Neural progenitor cell (in vitro differentiated cells): ENCODE measurements at places on chromosomes 16 and 17. TPM values are rescaled to one million over a fixed set of nuclear protein-coding genes. Genes with fewer than 3 reads are reported as not detected.

CLEC18B gene
- total RNA-seq: 3.4 and 5.0 TPM in 2 replicates

TRAPPC1 gene
- 9.8 and 30.9 TPM in 2 replicates for total RNA-seq

PLEKHG4 gene
- total RNA-seq: 4.0 and 6.2 TPM in 2 replicates

ZNF205 gene
- total RNA-seq: 5.4 and 19.6 TPM in 2 replicates

ACBD4 gene
- total RNA-seq: 6.8 and 17.3 TPM in 2 replicates

USP36 gene
- total RNA-seq: 16.6 and 20.4 TPM in 2 replicates

MYH8 gene
- total RNA-seq: not detected in 2 replicates

TNFSF13 gene
- 0.37 TPM in 1 of 2 replicates, not detected in the other for total RNA-seq

EVI2B gene
- total RNA-seq: not detected in 2 replicates

AATK gene
- 0.32 and 4.4 TPM in 2 replicates for total RNA-seq

KRTAP2-1 gene
- not detected in 2 replicates for total RNA-seq

ZNF385C gene
- 5.0 and 7.5 TPM in 2 replicates for total RNA-seq

CASKIN1 gene
- total RNA-seq: 1.6 and 9.0 TPM in 2 replicates

KLHL11 gene
- 28.5 and 33.3 TPM in 2 replicates for total RNA-seq

KRTAP2-3 gene
- total RNA-seq: not detected in 2 replicates

KRT10 gene
- 7.5 and 19.3 TPM in 2 replicates for total RNA-seq

PABPN1L gene
- not detected in 2 replicates for total RNA-seq

CCR7 gene
- total RNA-seq: 0.37 TPM in 1 of 2 replicates, not detected in the other

HLF gene
- total RNA-seq: 0.06 and 0.11 TPM in 2 replicates

IL21R gene
- total RNA-seq: 0.53 TPM in 1 of 2 replicates, not detected in the other

IKZF3 gene
- under 0.01 TPM in 1 of 2 replicates, not detected in the other for total RNA-seq

AANAT gene
- not detected in 2 replicates for total RNA-seq

SNAI3 gene
- total RNA-seq: 0.71 TPM in 1 of 2 replicates, not detected in the other

PPP1R27 gene
- total RNA-seq: 0.12 TPM in 1 of 2 replicates, not detected in the other

KCNJ18 gene
- not detected in 2 replicates for total RNA-seq

HSD11B2 gene
- total RNA-seq: 1.6 TPM in 1 of 2 replicates, not detected in the other

TMC8 gene
- 0.09 TPM in 1 of 2 replicates, not detected in the other for total RNA-seq

UTS2R gene
- 0.46 TPM in 1 of 2 replicates, not detected in the other for total RNA-seq

TM4SF5 gene
- not detected in 2 replicates for total RNA-seq

KRT33B gene
- not detected in 2 replicates for total RNA-seq

KCNJ12 gene
- total RNA-seq: 0.56 and 1.8 TPM in 2 replicates

FOXC2 gene
- total RNA-seq: not detected in 2 replicates
